ENCODE measurements at places on chromosomes 11 and 22.

- no peak for DNase-seq
These were observed 56.5 kb upstream of the AMPD3 start for GRCh38 chr11:10398525-10398924.

DNA sequence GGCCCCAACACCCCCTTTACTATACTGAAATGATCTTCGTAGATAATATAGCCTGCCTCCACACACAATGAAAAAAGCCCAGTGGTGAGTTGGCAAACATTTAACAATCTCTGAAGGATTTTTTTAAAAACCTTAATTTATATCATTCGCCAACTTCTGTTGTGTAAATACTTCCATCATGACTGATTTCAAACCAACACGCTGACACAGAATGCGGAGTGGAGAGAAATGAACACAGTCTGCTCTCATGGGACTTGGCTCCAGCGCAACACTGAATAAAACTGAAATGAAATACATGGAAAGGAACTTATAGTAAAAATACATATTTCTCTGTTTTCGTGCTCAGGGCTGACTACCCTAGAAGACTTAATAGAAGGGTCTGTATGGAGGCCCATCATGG lies 61.3 kb upstream of the WNT11 start:
- DNase-seq: no peak

- no peak for DNase-seq
These were observed 56.4 kb upstream of the LMO1 start for GRCh38 chr11:8320076-8320475.

- no peak for DNase-seq
These were observed 408.8 kb downstream of the INSC start for GRCh38 chr11:15523543-15523942.

DNA sequence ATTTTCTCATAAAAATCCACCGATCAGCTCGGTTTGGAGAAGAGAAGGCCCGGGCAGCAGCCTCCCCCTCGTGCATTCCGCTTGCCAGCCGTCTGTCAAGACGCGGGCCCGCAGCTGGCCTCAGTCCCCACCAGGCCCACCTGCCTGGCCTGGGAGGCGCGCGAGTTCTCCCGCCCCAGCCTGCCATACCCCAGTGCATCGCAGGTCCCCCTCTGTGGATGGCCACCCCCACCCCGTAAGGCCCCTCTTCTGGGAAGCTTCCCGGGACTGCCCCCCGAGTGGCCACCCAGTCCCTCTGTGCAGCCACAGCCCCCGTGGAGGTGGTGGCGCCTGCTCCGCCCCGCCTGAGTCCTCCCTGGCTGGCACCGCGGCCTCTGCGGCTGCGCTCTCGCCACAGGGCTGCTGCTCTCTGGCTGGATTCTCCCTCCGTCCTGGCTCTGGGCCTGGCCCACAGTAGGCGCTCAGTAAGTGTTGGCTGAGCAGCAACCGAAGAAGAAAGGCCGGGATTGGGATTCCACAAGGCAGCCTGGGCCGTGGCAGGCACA lies 74.0 kb upstream of the TCF20 start:
- DNase-seq: no peak

- DNase-seq: no peak
These were observed 5.8 kb upstream of the LGALS1 start for GRCh38 chr22:37669586-37669985.

- no peak for DNase-seq
These were observed 466 bp downstream of the FAM168A start for GRCh38 chr11:73597336-73597955.
